ENCODE measurements at places on chromosomes 2 and 18.

- no peak for DNase-seq
Observed at GRCh38 chr2:213266421-213266820, 17.8 kb upstream of the SPAG16 start.

- no peak for DNase-seq
Observed at GRCh38 chr2:52145005-52145404, 1113.1 kb upstream of the NRXN1 start.

DNA sequence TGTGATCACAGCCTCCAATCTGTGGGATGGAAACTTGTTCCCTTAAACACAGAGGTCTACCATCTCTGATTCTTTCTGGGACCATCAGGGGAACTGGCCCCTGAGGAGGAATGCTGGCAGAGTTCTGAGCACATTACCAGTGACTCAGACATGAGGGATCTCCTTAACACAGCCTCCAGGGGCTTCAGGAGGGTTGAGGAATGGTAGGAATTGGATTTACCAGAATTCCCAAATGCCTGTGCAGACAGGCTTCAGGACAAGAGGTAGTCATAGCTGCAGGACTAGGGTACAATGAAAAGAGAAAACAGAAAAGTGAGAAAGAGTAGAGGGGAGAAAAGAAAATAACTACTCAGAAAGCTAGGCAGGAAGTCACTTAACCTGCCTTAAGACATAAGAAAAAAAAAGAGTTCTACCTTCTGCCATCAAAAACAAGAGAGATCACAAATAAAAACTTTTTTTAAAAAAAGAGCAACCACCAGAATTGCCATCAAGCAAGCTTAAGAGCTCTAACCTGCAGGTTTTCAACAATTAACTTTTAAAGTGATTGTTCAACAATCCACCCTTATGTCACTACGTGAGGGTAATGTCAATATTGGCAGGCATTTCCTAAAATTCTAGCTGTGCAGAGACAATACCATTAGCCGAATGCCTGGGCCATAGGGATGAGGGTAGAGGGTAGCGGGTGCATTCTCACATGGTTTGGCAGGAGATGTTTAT lies 524.4 kb downstream of the BCL11A start:
- DNase-seq: no peak

DNA sequence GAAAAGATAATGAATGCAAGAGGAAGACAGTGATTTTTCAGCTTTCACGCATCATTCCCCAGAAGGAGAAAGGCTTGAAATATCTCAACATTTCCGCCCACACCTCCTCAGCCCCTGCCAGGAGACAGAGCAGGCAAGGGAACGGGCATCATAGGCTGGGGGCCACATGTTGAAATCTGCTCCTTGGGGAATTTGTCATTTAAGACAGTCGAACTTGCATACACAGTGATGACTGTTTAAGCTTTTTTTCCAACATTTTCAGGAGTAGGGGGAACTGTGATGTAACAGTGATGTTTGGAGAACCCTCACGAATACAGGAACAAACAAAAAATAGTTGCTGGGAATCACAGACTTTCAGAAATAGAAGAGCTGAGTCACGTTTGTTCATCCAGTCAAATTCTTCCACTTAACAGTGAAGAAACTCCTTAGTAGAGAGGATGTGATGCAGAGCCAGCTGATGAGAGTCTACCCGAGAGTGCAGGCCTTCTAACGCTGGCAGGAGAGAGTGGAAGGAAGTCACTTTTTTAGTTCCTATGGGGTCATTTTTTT lies 266.8 kb downstream of the ALPK2 start:
- DNase-seq: no peak

DNA sequence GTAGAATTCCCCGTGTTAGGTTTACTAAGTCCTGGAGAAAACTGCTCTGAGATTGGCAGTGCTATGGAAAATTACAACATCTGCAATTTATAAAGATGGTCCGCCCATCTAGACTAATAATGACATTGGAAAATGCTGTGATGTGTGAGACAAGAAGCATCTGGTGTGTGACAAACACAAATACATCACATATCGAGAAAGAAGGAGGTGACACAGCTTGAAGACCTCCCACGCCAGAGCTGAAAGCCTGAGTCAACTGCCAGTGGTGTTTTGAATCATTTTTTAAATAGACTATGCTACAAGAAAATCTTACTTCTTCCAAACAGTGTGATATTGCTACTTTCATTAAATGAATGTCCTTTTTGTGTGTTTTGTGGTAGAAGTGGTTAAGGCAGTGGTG lies 8.6 kb upstream of the ANO7 start:
- no peak for DNase-seq

DNA sequence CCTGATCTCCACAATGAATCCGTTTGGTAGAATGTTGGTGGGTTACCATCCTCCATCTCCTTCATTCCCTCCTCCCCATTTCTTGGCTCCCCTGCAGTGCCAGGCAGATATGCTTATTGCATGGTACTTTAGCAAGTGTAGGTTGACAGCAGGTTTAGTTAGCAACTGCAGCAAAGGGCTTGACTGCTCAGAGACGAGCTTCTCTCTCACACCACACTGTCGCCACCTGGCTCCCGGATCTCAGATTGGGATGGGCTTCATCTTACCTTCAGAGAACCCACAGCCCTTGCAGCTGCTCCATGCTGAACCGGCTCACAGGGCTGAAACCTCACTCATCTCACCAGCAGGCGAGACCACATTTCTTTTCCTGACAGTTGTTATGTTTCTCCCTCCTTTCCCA lies 88.8 kb downstream of the VWA3B start:
- DNase-seq: no peak

DNA sequence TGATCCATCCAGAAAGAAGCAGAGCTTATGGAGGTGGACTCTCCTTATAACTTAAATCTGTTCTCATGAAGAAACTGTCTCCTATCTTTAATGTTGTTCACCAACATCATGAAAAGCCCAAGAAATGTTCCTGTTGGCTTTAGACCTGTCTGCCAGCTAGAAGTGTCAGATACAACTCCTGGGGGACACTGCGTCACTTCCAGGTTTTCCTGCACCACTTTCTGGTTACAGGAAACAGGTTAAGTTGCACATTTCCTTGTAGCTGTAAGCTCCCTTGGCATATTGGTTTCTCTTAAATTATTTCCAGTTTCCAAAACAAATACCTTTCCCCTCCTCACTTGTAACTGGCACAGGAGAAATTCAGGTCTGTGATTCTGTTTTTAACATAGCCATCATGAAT lies 2.9 kb downstream of the CEP68 start:
- no peak for DNase-seq

All from CD4-positive, alpha-beta T cell treated with Interleukin-12 subunit alpha and Interleukin-12 subunit beta, for 1 hour (primary cell).